ENCODE measurements at places on chromosomes 7 and 10.

DNA sequence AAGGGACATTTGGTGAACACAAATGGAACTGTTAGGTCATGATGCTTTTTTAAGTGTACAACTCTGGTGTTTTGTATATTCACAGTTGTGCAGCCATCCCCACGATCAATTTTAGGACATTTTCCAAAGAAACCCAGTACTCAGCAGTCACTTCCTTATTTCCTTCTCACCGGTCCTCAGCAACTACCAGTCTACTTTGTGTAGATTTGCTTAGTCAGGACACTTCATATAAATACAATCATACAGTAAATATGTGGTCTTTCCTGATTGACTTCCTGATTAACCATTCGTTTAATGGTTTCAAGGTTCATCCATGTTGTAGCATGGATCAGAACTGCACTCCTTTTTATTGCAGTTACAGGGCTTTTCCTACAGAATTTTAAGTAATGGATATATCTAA, 14.4 kb downstream of the SGPL1 start:
- no peak for DNase-seq

DNA sequence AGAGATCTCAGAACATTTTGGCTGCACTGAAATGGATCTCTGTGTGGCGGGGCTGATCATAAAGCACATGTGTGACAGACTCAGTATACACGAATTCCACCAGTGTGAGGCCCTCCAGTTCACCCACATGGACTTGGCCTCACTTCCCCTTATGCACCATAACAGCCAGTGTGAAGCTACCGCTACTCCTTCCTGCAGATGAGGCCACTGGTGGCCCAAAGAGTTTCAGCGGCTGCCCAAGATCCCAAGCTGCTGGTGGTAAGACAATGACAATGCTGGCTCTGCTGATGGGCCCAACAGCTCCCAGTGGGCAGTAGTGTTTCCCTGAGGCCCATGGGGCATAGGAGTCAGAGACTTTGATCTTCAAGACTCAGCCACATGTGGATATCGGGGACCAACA, 21.0 kb upstream of the C10orf71 start:
- DNase-seq: no peak

GRCh38 chr10:103557455-103557854, 64.0 kb downstream of the NEURL1 start:
- no peak for DNase-seq

DNA sequence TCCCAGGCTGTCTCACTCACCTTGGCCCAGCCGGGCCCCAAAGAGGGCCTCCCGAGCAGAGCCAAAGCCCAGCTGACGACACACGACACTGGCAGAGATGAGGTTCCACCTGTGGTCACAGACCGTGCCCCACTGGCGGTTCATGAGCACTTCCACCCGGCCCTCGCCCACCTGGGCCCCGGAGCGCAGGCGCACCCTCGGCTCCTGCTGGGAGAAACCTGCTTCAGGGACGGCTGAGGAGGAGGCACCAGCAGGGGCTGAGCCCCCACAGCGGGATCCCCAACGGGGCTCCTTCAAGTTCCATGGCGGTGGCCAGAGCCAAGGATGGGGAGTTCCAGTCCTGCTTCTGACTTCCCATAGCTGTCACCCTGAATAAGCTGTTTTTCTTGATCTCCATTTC, 10.0 kb downstream of the LOXL4 start:
- no peak for DNase-seq

GRCh38 chr10:27625452-27626211, 120.0 kb downstream of the MKX start:
- no peak for DNase-seq

DNA sequence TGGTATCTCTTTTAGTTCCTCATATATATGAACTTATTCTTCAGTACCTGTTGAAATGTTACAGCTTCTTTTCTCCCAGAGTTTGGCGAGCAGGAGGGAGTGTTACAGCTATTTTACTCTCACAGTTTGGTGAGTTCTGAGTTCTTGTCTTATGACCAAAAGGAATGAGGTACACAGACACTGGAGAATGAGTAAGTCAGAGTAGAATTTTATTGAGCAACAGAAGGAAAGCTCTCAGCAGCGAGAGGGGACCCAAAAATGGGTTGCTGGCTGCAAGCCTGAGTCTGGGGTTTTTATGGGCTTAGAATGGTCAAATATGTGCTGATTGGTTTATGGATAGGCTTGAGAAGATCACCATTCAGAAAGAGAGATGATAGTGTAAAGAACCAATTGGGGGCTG, 175.2 kb downstream of the CDK14 start:
- no peak for DNase-seq

Data from NCI-H2081 (cell line).